ENCODE measurements at places on chromosomes 3 and 15.
A peak's percentile ranks its signal among the peaks of the same experiment; 100 is the strongest.

- DNase-seq, result peak; percentile 60
Observed at GRCh38 chr3:138381950-138382715, 33.8 kb downstream of the MRAS start.

DNA sequence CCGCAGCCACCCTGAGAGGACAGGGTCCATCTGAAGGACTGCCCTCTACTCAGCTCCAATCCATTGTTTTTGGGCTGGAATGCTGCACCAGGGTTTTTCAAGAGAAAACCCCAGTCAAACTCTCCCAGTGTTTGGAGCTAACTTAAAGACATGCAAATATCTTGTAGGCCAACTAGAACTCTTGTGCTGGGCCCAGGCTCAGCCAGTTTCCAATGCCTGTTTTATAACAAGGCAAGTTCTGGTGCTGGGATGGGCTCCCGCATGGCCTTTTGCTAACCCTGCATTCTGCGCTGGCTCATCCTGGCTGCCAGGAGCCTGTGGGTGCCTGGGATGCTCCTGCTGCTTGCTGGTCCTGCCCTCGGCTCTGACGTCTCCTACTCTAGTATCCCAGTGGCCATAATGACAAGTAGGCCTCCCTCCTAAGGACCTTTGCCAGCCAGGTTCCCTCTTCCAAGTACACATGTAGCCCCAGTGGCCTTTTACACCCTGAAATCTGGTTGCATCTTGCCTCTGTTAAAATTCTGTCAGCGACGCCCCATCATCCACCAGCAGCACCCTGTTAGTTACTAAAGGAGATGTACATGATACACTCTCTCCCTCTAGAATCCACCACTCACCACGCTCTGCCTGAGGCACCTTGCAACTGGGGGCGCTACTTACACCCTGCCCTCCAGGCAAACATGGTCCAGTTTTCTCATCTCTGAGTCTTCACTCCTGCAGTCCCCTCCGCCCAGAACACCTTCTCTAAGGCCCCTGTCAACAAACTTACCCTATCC lies 30.5 kb upstream of the RAB6B start:
- DNase-seq, result no peak

GRCh38 chr3:69791919-69792399 lies 52.7 kb downstream of the MITF start:
- DNase-seq, result peak; percentile 67

DNA sequence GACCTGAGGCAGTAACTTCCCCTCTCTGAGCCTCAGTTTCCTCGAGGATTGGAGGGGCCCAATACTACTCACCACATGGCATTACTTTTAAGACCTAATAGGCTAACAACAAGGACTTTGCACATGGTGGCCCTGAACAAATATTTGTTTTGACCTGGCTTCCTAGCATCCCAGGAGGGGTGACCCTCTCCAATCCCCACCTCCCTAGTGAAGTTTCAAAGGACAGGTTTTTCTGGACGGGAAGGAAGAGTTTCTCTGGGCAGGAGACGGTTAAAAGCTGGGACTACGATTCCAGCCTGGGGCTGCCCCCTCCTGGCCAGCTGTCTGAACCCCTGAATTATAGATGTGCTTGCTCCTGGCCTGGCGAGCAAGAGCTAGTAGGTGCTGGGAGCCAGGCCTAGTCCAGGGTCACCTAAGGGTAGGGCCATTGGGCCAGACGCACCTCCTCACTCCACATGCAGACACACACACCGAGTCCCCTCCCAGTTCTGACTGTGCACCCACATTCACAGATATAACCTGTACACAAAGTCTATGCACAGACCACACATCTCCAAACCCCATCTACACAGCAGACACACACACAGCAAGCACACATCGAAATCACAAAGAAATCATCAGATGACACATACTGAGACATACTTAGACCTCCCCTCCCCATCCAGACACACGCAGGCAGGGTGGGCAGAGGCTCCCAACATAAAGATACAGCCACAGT lies 2.7 kb upstream of the ISL2 start:
- peak; percentile 29 for DNase-seq

- DNase-seq, result no peak
Observed at GRCh38 chr15:29470794-29471193, 201.2 kb upstream of the NSMCE3 start.

GRCh38 chr3:66227915-66228314 lies 7.1 kb downstream of the SLC25A26 start:
- no peak for DNase-seq

DNA sequence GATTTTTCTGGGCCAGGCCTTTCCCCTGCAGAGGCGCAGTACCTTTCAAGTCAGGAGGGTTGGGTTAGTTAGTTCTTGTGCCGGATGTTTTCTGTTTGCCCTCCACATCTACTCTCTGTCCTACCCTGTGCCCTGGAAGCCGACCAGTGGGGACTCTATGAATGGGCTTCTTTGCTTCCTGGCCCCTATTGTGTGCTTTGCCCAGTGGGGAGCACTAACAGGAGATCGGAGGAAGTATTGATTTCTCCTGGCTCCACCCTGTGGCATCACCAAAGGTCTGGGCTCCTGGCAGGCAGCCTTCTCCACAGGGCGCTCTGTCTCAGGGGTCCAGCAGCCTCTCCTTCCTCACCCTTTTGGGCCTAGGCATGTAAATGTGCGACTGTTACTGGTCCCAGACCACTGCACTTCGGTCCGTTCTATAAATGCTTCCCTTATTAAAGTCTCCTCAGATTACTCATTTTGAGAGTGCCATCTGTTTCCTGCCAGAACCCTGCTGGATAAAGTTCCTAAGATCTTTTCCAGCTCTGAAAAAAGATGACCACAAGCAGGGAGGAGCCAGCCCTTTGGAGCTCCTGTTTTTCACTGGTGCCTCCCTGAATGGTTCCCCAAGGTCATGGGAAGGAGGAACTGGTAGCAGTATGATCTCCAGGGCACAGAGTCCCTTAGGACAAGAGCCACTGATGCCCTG lies 44.5 kb downstream of the CTDSPL start:
- peak; percentile 53 for DNase-seq

DNA sequence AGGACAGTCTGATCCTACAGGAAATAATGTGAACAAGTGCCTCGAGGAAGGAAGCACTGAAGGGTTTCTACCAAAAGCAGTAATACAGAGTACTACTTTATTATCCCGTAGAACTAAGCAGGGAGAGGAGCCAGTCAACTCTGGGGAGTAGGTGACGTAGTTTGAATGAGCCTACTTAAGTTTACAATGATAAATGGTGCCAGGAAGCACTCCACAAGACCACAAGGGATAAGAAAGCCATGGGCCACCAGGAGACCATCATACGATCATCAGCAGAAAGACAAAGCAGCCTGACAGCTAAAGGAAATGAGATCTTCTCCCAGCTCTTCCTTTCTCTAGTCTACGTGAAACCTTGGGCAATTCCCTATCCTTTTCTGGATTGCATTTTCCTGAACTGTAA lies 27.3 kb downstream of the SST start:
- no peak for DNase-seq

- DNase-seq, result no peak
Observed at GRCh38 chr3:143693506-143693905, 154.8 kb downstream of the SLC9A9 start.

DNA sequence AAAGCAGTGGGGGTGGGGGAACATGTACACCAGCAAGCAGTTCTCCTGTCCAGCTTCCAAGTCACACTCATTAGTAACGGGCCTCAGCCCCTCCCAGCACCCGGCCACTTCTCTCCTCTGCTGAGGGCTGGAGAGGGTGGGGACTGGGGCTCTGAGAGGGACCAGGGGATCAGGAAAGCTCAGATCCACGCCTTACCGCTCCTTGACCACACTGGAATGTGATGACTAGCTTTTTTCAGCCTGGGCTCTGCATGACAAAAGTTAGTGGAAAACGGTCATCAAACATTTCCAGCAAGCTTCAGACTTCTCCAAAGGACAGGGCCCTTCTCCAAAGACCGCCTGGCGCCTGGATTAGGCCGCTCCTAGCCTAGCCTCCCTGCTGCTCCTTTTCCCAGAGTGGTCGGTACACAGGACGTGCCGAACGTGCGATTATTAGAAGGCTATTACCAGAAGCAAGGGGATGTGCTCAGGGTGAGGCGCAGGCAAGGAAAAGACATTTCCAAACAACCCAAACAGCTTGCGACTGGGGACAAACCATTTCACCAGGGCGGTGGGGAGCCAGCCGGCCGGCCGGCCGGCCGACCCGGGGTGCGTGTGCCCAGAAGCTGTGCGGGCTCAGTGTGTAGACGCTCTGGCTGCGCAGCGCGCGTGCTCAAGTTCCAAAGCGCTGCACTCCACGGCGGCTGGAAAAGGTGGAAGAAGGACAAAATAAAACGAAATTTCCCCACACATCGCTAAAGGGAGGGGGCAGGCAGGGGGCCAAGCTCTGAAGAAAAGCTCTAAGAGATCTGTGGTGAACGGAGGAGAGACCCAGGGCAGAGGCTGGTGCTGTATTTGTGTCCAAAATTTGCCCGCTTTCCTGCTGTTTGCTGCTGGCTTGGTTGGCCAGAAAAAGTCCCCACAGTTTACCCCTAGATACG lies 51.0 kb upstream of the SSR3 start:
- DNase-seq, result peak; percentile 94

GRCh38 chr15:30992249-30992864 lies 929 bp upstream of the MTMR10 start:
- no peak for DNase-seq

- DNase-seq, result peak; percentile 14
Observed at GRCh38 chr3:115148142-115148790, 1.2 kb upstream of the ZBTB20 start.

GRCh38 chr3:12925648-12926047 lies 84.3 kb upstream of the RPL32 start:
- DNase-seq, result no peak

DNA sequence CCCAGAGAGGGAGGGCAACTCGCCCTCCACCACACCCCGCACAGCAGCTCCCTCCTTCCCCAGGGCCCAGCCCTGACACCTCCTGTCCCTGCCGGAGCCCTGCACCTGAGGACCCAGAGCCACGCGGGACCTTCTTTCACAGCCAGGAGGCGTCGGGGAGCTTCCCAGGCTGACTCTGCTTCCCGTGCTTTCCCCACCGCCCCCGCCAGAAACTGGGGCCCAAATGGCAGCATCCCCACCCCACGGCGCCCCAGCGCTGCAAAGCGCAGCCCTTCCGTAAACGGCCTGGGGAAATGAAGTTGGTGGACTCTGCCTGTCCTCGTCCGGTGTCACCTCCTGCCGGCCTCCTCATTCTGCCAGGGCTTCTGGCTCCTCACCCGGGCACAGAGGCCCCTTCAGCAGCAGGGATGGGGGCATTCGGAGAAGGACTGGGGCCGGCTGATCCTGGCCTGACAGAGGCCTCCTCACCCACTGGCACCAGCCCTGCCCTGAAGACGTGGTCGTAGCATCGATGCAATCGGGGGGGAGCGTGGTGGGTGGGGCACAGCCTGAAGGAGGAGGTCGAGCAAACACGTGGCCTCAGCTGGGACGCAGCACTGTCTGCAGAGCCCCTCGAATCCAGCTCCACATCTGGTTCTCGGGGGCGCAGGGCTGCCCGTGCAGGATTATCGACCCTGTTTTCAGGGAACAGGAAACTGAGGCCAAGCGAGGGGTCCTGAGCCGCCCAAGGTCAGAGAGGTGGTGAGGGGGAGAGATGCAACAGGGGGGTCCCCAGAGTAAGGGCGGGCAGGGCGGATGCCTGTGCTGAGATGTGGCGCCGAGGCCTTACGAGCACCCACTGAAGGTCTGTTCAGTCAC lies 235.4 kb downstream of the XXYLT1 start:
- DNase-seq, result no peak

DNA sequence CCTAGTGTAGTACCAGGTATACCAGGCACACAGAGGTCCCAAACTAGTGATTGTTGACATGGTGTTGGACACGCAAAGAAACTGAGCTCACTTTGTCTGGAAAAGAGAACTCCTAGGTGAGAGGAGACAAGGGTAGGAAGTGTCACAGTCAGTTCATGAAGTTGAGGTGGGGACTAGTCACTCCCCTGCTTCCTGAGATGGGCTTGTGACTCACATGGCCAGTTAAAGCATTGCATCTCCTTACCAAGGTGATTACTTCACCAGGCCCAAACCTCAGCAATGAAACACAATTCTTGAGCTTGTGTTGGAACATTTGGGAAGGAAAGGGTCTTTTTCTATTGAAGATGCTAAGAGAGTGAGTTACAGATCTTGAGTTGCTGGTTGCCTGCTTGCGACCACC lies 49.2 kb upstream of the RAD18 start:
- DNase-seq, result no peak
